SW 1271 (cell line): ENCODE measurements at places on chromosomes 11 and 22.

- DNase-seq, result no peak
These were observed 37.7 kb upstream of the GNB1L start for GRCh38 chr22:19892257-19892879.

DNA sequence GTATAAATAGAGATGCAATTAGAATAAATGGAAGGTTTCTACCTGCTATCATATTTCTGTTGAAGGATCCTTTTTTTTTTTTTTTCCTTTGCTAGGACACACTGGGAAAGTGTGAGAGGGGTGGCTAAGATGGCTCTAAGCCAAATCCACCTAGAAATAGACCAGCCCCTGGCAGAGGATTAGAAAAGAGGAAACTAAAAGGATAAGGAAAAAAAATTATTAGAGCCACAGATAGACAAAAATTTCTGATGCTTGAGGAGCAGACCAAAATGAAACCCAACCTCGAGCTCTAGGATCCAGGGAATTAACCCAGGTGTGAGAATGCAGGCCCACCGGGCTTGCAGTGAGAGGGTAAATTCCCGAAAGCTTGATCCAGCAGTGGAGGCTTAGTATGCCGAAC, 262.3 kb downstream of the CADM1 start:
- DNase-seq, result no peak

DNA sequence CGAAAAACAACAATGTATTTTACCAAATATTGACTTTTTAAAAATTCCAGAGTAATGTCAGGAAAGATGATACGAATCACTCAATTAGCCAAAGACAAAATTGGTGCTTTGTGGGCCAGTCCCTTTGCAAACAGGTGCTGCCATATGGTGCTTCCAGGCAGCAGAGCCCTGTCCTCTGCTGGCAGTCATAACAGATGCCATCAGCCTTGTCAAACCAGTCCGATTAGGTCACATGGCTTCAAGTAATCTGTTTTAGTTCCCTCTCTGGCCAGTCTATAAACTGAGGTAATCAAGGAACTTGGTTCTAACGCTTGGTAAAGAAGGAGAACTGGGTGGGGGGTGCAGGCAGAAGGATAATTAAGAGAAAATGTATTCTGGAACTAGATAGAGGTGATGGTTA, 49.1 kb upstream of the CAPRIN1 start:
- DNase-seq, result no peak

DNA sequence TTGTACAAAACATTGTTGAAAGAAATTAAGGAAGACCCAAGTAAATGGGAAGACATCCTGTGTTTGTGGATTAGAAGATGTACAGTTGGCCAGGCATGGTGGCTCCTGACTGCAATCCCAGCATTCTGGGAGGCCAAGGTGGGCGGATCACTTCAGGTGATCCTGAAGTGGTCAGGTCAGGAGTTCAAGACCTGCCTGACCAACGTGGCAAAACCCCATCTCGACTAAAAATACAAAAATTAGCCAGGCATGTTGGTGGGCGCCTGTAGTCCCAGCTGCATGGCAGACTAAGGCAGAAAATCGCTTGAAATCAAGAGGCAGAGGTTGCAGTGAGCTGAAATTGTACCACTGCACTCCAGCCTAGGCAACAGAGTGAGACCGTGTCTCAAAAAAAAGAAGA, 62.0 kb upstream of the SEPTIN5 start:
- DNase-seq, result no peak

DNA sequence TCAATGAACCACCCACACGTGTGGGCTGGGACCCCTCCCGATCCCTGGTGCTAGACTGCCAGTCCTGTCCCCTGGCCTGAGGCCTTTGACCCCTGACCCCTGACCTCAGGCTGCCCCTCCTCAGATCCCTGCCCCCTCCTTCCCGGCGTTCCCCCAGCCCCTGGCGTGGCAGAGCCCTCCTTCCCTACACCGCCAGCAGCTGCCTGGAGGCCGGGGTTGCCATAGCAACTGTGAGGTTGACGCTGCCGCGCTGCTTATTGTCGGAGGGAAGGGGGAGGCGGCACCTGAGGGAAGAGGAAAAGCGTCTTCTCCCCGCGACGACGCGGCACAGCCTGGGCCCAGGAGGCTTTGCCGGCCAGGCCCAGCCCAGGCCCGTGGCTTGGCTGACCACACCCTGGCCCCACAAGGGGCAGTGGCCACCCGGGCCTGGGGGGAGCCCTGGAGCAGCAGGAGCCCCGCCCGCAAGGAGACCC, 32.6 kb downstream of the SHANK3 start:
- DNase-seq, result no peak

DNA sequence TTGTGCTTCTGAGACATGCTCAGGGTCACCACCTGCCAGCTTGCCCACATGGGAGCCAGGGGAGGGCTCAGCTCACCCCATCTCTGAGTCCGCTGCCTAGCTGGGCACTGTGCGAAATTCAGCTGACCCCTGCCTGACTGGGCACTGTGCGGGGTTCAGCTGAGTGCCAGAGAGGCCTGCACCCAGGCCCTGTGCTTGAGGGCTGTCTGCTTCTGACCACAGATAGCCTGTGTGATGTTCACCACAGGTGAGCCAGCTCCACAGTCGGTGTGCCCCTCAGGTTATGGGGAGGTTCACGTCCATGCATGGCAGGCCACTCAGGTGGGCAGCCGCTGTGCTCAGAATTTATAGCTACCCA, 84.5 kb upstream of the SUSD2 start:
- DNase-seq, result no peak

GRCh38 chr11:119284344-119285157, 32.4 kb downstream of the MCAM start:
- DNase-seq, result peak; percentile 59

- DNase-seq, result no peak
These were observed 169.0 kb downstream of the TBC1D22A start for GRCh38 chr22:46931414-46931813.

- peak; percentile 29 for DNase-seq
These were observed 58.0 kb upstream of the FADD start for GRCh38 chr11:70145071-70145470.

- no peak for DNase-seq
These were observed 2.7 kb downstream of the SLC43A1 start for GRCh38 chr11:57512646-57513451.

DNA sequence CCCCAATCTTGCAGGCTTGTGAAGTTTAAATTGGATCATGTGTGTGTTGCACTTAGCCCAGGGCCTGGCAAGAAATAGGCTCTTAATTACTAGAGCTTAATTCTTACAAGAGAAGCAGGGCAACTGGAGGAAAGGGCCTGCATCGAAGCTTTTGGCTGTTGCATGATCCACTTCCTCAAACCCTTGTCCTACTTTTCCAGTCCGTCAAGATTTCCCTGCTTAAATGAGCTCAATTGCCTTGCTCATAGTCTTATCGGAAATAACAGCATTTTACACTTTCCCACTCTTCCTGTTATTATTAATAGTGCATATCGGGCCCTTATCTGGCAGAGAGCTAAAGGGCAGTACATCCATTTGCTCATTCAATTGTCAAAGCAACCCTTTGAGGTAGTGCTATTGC, 18.1 kb downstream of the DTX4 start:
- DNase-seq, result no peak
